ENCODE measurements at places on chromosomes 3 and 15.

- DNase-seq = no peak
Measured at GRCh38 chr3:83956431-83956830, 1002.4 kb upstream of the CADM2 start.

- DNase-seq = no peak
Measured at GRCh38 chr3:124685481-124685880, 44.8 kb upstream of the UMPS start.

DNA sequence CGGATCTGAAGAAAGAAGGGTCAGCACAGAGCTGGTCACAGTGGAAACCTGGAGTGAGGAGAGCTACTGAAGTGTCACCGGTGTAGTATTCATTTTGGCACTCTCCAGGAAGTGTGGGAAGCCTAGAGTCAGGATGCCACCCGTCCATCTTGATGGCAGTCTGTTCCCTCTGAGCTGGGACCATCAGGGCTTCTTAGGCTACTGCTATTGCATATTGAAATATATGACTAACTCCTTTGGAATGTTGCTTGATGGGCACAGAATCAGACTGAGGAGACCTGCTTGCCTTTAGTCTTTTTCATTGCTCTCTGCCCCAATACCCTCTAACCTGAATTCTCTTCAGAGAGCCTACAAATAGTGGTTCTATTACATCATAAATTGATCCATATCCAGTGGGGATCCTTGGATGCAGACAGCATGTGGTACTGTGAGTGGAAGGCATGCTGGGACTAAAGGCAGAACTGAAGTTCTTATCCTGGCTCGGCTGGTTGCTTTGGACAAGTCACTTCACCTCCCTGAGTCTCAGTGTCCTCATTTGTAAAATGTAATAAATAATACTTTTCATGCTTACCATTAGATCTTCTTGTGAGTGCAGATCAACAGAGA lies 143.5 kb downstream of the PDE8A start:
- DNase-seq = no peak

DNA sequence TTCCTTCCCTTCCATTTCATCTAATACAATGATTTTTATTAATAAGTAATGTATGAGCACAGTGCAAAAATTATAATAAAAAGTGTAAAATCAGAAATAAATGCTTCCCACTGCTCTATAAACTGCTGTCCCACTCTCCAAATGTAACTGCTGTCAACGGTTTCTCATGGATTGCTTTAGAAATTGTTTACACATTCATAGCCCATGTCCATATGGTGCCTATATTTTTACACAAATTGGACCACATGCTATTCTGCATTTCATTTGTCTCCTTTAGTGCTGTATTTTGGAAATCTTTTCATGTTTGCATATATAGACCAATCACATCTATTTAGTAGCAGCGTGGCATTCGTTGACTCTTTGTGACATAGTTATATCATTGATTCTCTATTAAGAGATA lies 164.7 kb upstream of the SLCO3A1 start:
- no peak for DNase-seq

GRCh38 chr15:73985101-73985873 lies 6.8 kb downstream of the STOML1 start:
- DNase-seq = no peak

- DNase-seq = no peak
Measured at GRCh38 chr3:77247061-77247460, 207.2 kb downstream of the ROBO2 start.

GRCh38 chr3:120550546-120550945 lies 45.6 kb upstream of the NDUFB4 start:
- no peak for DNase-seq

DNA sequence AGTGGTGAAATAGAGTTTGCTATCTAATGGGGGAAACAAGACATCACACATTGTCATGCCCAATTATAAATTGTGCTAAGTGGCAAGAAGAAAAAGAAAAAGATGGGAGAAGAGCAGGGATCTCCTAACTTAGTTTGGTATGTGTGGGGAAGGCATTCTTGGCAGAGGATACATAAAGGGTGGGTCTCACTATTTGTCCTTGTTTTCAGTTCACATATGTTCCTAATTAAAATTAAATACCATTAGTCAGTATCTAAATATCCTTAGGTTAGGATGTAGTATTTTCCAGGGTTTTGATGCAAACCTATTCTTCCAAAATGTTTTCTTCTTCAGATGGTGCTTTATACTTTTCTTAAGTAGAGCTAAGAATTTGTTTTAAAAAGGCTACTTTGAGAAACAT lies 173.7 kb downstream of the B3GALNT1 start:
- DNase-seq = no peak

DNA sequence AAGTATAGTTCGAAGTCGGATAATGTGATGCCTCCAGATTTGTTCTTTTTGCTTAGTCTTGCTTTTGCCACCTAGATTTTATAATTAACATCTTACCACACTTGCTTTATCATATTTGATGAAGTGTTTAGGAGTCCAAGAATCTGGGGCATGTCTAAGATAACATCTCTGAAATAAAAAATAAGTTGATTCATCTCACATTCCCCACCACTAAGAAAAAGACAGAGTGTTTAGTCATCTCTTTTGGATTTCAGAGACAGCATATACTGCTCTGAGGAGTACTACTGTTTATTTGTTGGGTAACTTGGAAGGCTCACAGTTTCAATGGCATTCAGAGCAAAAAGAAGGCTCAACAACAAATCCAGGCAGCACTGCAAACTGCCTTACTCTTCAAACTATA lies 324.2 kb upstream of the ATP11B start:
- DNase-seq = no peak

DNA sequence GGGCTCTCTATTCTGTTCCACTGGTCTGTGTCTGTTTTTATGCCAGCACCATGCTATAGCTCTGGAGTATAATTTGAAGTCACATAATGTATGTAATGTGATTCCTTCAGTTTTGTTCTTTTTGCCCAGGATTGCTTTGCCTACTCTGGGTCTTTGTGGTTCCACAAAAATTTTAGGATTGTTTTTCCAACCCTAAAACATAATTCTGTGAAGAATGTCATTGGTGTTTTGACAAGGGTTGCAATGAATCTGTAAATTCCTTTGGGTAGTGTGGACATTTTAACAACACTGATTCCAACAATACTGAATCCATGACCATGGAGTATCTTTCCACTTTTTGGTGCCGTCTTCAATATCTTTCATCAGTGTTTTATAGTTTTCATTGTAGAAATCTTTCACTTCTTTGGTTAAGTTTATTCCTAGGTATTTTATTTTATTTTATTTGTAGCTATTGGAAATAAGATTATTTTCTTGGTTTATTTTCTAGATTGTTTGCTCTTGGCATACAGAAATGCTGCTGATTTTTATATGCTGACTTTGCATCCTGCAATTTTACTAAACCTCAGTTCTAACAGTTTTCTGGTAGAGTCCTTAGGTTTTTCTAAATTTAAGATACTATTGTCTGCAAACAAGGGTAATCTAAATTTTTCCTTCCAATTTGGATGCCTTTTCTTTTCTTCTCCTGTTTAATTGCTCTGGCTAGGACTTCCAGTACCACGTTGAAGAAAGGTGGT lies 29.7 kb downstream of the TJP1 start:
- no peak for DNase-seq

DNA sequence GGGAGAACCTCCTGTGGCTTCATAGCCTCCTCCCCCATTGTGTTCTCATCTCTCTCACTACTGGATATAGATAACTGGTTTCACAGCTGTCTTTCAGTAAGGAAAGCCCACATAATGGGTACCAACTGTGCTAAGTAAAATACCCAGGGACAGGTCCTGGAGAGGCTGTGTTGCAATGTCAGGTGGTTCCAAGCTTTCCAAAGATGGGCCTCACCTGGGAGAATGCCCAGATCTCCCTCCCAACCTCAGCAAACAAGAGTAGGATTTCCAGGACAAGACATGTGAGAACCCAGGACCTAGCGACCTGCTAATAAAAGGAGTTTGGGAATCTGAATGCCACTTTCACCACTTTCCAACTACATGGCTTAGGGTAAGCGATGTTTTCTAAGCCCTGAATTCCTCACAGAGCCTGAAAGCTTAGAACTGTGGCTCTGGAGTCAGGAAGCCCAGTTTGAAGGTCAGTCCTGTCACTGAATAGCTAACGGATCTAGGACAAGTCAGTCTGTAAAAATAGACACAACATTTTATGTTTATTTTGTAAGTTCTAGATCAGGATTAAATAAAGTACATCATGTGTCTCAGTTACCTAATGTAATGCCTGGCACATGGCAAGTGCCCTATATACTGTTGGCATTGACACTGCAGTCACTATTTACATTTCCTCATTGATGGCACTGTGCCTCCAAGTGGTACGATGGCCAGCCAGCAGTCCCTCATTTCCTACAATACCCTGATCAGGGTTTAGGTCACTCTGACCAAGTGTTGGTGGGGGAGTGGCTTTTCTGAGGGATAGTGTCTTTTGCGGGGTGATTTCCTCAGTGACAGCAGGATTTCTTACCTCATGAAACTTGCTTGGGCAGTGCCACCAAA lies 11.9 kb downstream of the CERS3 start:
- DNase-seq = no peak

Data from stimulated activated CD4-positive, alpha-beta T cell treated with anti-CD3 and anti-CD28 coated beads, Interleukin-1b, Interleukin-23, amount 100 ng/mL, for 24 hours (primary cell).